ENCODE measurements at places on chromosomes 2 and 18.

GRCh38 chr2:51219468-51219867, 187.5 kb upstream of the NRXN1 start:
- no peak for DNase-seq

GRCh38 chr2:127516041-127516762, 10.1 kb downstream of the IWS1 start:
- no peak for DNase-seq

DNA sequence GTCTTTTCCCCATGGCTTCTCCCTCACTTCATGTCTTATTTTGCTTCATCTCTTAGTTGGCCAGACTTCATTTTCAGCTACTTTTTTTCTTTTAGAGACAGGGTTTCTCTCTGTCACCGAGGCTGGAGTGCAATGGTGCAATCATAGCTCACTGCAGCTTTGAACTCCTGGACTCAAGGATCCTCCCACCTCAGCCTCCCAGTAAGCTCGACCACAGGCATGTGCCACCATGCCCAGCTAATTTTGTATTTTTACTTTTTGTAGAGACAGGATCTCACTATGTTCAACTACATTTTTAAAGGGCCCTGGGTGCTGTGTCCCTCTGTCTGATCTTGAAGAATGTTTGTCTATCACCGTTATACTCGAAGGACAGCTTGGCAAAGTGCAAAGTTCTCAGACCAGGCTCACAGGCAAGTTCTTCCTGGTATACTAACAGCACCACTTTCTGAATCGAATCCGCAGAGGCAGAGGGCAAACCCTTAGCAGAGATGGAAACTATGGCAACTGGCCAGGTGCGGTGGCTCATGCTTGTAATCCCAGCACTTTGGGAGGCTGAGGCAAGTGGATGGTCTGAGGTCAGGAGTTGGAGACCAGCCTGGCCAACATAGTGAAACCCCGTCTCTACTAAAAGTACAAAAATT, 60.9 kb downstream of the SOWAHC start:
- no peak for DNase-seq

GRCh38 chr18:11514267-11514666, 95.1 kb upstream of the SLC35G4 start:
- DNase-seq = no peak

GRCh38 chr18:77103991-77104531, 28.5 kb downstream of the MBP start:
- no peak for DNase-seq

- no peak for DNase-seq
These were observed 35.2 kb downstream of the E2F6 start for GRCh38 chr2:11430729-11431128.

GRCh38 chr2:216551234-216552068, 52.8 kb downstream of the RPL37A start:
- no peak for DNase-seq

GRCh38 chr18:4211111-4211837, 243.8 kb downstream of the DLGAP1 start:
- no peak for DNase-seq

- peak; percentile 26 for DNase-seq
These were observed 422.5 kb downstream of the LPIN1 start for GRCh38 chr2:12168791-12169388.

DNA sequence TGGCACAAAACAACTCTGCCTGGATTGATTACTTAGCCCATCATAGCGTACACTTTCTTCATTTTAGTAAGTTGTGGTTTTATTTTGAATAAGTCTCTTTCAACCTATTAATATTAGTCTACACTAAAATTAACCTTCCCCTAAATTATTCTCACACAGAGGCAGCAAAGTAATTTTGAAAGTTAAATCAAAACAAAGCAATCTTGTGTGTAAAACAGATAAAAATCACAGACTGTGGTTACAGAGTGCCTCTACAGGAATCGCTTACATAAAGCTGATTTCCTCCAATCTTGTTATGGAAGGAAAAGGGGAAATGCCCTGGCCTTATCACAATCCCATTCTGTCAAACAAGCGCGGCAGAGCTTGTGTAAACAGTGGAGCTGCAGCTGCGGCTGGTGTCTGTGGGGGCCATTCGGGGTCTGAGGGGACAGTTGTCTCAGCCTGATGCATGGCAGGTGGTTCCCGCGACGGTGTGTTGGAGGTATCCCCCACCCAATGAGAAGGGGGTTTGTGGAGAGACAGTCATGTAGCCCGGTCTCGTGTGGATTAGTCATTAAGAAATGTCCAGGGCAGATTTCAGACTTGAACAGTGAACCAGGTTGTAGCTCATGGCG, 42.1 kb downstream of the BCL2L11 start:
- DNase-seq = no peak

- no peak for DNase-seq
These were observed 66.8 kb downstream of the CCDC138 start for GRCh38 chr2:108853421-108853820.

DNA sequence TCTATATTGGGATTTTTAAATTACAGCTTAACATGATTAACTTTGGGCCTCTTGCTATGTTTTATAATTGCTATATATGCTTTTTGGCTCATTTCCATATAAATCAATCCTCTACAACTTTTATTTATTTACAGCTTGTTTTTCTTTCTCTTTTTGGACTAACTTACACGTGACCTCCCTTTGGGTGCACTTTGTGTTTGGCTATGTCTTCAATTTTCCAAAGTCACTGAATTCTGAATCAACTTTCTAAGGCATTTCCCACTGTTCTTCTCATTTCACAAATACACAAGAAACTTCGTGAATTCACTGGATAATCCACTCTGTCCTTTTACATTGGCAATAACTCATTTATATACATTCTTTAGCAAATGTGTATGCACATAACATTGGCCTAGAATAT, 5.4 kb upstream of the CPS1 start:
- no peak for DNase-seq

GRCh38 chr2:218893349-218894150, 12.9 kb downstream of the WNT10A start:
- DNase-seq = no peak

DNA sequence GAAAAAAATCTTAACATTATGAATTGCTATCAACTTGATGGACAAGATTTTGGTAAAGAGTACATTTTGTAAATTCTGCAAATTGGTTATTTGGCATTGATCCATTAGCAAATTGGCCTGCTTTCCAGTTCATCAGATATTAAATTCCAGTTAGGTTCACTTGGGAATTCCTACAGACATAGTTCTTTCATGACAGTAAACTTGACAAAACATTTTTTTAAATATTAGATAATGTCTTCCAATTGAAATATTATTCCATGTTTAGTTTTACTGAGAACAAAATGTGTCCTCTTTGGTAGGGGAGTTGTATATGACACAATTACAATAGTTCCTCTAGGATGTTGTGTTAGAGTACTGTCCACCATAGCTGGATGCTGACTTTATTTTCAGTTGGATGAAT, 141.9 kb downstream of the LCLAT1 start:
- no peak for DNase-seq
